Right kidney (tissue), 9 donors: ENCODE measurements at places on chromosomes 2 and 18.

- no peak for DNase-seq
Measured at GRCh38 chr18:37584952-37585695, 19.5 kb upstream of the CELF4 start.

DNA sequence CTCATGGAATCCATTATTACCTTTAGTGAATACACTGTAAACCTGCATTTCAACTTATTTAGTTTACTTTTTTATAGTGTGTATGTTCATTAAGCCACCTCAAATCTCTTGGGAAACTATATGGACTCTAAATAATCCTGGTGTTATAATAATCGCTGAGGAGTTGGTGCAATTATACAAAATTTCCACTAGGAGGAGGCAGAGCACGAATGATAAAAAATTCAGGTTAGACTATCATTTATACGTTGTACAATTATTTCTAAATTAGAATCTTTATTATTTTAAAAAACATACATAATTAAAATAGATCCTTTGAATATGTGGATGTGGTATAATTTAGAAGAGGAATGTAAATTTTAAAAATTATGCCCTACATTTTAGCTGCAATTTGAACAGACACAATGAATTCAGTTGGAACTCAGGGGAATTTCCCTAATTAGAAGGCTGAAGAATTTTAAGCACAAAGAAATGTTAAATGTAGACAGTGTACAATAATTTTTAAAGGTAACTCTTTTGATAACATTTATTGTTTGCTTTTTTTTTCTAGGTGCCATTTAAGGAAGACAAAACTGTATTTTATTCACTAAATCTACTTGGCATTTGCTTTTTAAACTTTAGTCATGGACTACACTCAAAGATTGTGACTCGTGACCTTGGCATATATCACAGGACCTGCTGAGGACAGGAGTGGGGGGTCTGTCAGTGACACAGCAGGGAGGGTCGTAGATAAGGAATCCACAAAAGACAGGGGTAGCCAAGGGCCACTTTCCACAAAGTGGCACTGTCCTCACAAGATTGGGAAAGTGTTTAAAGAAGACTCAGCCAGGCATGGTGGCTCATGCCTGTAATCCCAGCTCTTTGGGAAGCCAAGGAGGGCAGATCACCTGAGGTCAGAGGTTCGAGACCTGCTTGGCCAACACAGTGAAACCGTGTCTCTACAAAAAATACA lies 45.5 kb downstream of the RAB12 start:
- no peak for DNase-seq

- no peak for DNase-seq
Measured at GRCh38 chr2:124024561-124025170, 421 bp upstream of the CNTNAP5 start.

- no peak for DNase-seq
Measured at GRCh38 chr2:71802556-71802955, 345.1 kb downstream of the CYP26B1 start.

- DNase-seq = no peak
Measured at GRCh38 chr2:10348891-10349290, 46.2 kb downstream of the HPCAL1 start.

- DNase-seq = no peak
Measured at GRCh38 chr2:20190170-20190569, 34.8 kb downstream of the SDC1 start.

DNA sequence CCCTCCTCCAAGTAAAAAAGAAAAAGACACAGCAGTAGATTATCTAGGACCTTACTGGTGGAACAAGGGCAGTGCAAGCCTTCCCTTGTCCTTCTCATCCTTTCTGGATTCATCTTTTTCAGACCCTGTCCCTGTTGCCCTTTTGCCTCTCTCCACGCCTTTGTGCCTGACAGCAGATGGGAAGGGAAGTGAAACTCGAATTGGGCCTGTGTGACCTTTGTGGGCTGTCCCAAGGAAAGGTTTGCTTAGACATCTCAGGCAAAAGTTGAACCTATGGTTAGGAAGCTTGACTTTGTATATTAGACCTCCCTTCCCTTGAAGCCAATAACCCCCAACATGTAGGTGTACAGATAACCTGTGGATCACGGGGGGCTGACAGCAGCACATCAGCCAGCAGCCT lies 185.3 kb downstream of the PRKCE start:
- no peak for DNase-seq

GRCh38 chr2:112134120-112134519 lies 4.1 kb upstream of the FBLN7 start:
- no peak for DNase-seq

DNA sequence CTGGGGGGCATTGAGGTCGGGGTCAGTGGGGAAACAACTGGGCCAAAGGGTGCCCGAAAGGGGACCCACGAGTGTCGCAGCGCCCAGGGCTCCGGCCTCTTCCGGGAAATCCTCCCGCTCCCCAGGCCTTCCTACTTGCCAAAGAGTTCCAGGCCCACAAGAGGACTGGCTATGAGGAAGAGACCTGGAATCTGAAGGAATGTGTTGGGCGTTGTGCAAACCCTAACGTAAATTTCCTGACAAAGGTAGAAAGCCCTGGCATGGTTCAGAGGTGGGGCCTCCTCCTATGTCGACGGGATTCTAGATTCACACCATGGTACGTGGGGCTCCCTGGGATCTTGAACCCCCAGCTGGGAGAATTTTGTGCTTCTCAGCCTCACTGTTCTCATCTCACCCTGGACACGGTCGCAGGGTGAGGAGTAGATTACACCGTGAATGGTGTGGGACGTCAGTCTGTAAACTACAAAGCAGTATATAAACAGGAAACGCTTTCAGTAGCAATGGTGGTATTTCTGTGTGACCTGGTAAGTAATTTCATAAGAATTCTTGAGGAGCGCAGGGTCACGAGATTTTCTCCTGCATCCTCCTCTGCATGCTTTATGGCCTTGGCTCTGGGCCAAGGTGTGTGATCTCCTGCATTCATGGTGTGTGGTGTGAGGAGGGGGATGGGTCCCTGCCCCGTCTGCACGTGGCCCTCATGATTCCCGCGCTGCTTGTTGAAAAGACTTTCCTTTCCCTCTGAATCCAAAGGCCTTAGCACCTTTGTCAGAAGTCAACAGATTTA lies 868 bp downstream of the HSBP1L1 start:
- peak; percentile 59 for DNase-seq

- DNase-seq = no peak
Measured at GRCh38 chr2:159139216-159139933, 147.1 kb downstream of the WDSUB1 start.

DNA sequence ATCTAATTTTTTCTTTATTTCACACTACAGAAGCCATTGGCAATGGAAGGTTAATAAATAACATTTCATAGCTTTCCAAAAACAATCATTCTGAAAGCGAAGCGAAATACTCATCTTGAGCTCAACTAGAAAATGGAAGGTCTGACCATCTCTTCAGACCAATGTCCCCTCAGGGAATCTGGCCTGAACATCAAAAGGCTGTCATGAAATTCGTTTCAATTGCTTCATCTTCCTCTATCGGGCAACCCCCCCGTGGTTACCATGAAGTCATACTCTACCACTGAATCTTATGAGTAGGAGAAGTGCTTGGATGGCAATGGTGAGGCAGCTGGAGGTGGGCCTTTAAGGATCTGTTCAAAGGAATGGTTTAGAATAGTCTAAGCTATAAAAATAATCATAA lies 22.9 kb upstream of the CYTIP start:
- no peak for DNase-seq

GRCh38 chr2:47784352-47784851 lies 1.5 kb downstream of the MSH6 start:
- DNase-seq = peak; percentile 71

DNA sequence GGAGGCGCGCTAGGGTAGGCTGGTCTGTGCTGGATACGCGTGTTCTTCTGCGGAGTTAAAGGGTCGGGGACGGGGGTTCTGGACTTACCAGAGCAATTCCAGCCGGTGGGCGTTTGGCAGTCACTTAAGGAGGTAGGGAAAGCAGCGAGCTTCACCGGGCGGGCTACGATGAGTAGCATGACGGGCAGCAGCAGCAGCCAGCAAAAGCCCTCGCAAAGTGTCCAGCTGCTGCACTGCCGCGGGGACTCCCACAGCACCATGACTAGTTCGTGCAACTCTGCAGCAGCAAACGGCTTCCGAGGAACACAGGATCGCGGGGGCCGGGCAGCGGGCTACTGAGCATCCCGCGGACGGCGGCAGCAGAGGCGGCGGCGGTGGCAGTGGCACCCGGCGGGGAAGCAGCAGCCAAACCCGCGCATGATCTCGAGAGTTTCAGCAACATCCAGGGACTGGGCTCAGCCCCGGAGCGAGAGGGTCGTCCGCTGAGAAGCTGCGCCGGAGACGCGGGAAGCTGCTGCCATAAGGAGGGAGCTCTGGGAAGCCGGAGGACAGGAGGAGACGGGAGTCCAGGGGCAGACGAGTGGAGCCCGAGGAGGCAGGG lies 368 bp downstream of the TMEFF2 start:
- DNase-seq = no peak

GRCh38 chr2:225787497-225787896 lies 388.0 kb downstream of the NYAP2 start:
- DNase-seq = no peak

- no peak for DNase-seq
Measured at GRCh38 chr2:128420131-128420530, 101.5 kb upstream of the HS6ST1 start.

DNA sequence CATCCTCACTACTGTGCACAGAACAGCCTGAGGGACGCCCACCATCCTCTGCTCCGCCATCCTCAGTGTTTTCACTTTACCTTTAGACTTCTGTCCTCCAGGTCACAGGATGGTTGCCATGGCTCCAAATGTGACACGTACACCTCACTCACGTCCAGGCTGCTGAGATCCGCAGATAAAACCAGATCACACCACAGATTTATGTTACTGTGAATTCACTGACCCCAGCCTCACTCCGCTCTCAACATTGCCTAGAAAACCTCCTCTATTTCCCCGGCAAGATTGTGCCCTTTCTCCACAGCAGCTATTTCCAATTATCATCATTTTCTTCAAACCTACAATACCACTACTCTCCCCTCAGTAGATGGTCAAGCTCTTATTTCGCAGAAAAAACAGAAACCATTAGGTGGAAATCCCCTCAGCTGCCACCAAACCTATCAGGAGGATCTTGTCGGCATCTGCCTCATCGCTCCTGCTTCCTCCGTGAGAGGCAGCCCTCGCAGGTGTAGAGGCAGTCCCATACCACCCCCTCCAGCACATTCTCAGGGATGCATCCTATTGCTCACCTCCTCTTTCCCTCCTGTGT lies 49.8 kb upstream of the SLC1A4 start:
- no peak for DNase-seq

GRCh38 chr2:29562896-29563295 lies 358.5 kb downstream of the ALK start:
- no peak for DNase-seq

- DNase-seq = no peak
Measured at GRCh38 chr2:23947350-23947749, 7.1 kb downstream of the UBXN2A start.

GRCh38 chr18:80106482-80107051 lies 2.5 kb upstream of the ADNP2 start:
- no peak for DNase-seq

DNA sequence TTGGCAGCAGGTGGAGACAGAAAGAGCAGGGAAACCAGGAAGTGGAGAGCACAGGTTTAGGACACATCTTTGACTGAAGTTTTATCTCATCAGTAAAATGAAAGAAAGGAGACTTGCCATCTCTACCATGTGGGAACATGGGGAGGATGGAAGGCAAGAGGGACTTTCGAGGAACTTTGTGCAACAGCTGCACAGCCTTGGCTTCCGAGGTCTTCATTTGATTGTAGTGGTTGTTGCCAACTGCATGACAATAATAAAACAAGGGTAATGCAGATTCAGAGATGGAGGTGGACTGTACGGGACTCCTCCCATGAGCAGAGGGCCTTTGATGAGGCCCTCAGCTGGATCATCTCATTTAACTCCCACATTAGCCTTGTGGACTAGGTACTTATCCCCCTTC lies 49.3 kb upstream of the FZD7 start:
- DNase-seq = no peak

DNA sequence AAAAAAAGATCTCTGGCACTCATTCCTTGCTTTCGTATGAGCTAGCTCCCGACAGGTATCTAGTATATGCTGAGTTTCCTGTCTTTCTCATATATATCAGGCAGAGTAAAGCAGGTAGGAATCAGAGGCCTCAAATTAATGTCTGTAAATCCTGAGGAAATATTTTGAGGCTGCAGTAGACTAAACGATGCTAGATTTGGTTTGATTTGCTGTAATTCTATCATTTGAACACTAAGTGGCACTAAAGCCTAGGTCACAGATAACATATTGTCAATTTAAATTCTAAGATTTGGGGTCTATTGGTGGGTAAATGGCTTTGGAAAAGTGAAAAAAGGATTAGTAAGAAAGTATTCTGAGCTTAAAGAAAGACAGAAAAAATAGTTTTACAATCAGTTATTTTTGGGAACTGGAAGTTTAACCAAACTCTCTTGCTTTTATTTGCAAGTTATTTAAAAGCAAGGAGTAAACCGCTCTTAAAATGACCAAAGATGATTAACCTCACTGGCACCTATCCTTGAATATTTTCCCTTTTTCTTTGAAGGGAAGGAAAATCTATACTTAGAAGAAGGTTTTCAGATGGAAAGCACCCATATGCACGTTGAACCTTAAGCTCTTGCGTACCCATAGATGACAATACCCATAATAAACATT lies 37.6 kb upstream of the SLC4A10 start:
- no peak for DNase-seq

GRCh38 chr2:105754011-105754410 lies 9.3 kb downstream of the NCK2 start:
- no peak for DNase-seq

DNA sequence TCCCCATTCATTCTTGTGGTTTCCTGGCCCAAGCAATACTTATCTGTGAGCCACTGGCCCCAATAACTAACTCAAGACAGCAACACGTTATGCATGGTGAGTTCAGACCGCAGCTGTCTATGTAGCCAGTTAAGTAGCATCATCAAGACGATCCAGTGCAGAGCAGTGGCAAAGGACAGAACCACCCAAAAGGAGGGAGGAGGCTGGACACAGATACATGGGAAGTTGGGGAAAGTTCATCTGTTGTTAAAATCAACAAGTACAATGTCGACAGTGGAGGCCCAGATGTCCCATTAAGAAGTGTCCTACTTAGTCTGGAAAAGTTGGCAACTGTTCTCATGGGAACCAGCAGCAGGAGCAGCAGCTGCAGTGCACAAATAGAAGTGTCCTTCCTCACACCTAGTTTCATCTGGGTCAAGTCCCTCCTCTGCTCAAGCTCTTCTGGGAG lies 106.9 kb upstream of the THOC1 start:
- DNase-seq = no peak

DNA sequence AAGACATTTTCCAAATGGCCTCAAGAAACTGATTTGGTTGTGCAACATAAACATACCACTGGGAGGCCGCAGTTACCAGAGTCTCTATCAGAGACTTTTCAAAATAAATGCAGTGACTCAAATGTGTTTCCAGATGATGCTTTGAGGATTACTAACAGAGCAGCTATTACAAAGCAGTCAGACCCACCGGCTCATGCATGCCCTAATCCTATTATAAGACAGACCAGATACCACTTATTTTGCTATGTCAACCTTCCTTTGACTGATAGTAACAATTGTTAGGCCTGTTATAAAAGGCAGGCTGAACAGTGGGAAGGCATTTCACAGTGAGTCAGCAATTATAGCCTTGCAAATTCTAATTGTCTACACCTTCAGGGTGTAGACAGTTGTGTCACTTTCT lies 217.7 kb downstream of the LRRTM1 start:
- no peak for DNase-seq
